DMS 273 treated with DMSO at 0.1 percent for 48 hours (cell line): ENCODE measurements at places on chromosomes 6 and 20.
A peak's percentile ranks its signal among the peaks of the same experiment; 100 is the strongest.

DNA sequence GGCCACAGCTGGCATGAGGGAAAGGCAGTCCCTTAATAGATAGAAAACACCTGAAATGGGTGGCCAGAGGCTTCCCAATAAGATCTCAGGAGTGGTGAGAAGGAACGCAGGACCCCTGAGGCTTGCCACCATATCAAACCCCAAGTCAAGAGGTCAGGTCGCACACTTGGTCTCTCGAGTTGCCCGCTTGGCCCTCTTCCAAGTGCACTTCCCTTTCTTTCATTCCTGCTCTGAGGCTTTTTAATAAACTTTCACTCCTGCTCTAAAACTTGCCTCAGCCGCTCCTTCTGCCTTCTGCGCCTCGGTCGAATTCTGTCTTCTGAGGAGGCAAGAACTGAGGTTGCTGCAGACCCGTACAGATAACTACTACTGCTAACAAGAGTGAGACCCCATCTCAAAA, 64.2 kb downstream of the SLC2A10 start:
- DNase-seq: no peak

DNA sequence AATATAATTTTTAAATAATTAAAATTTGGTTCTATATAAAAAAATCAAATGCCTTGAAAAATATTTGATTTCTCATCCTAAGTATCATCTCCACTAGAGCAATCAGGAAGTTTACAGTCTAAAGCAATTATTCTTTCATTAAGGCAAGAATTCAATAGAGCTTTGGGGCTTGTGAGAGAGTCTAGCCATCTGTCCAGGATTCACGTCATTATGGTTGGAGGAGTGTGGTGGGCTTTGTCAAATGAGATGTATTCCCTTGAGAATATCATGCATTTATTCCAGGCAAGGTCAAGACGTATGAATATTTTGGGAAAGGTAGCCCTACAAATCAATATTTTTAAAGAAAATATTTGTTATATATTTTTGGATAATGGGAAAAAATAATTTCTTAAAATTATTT, 132.4 kb downstream of the ELOVL4 start:
- peak; percentile 26 for DNase-seq

- DNase-seq: no peak
Measured at GRCh38 chr6:686497-686896, 6.4 kb downstream of the EXOC2 start.

DNA sequence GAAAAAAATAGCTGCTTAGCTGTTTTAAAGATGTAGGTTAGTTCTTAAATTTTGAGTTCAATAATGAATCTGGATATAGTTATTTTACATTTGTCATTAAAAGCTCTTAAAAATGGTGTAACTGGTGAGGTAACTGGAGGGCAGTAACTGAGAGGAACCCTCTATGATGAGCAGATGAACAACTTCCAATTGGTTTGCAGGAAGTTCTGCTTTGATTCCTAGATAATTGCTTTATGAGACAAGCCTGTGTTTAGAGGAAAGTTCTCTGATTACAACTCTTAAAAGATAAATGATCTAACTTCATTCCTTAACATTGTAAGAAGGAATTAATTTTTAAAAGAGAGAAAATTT, 8.5 kb downstream of the MYLIP start:
- no peak for DNase-seq

DNA sequence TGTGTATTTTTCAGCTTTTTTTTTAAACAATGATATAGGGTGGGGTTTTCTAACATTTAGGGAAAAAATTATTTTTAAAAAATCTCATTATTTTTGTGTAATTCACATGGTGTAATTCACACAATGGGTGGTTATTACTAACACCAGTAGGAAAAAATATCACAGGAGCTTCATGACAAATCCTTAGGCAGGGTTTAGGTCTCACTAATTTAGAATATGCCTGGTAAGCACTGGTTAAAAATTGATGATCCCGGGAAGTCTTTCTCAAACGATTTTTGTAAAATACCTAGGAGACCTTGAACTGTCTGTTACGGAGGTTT, 29.5 kb upstream of the ZNF217 start:
- no peak for DNase-seq

DNA sequence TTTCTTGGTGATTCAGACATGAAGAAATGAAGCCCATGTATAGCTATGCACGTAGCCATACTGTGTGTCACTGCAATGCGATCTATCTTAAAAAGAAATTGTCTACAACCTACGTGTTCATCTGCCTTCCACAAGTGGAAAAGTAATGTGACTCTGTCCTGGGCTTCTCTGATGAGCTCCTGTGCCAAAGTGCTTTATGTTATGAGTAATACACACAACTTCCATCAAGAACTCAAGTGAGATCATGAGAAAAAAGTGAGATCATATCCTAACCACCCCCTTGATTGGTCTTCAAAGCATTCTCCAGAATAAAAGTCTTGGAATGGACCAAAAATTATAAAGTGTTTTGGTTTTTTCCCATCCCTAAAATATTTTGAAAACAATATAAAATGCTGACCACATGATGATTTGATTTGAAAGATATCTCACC, 114.3 kb downstream of the DST start:
- no peak for DNase-seq

DNA sequence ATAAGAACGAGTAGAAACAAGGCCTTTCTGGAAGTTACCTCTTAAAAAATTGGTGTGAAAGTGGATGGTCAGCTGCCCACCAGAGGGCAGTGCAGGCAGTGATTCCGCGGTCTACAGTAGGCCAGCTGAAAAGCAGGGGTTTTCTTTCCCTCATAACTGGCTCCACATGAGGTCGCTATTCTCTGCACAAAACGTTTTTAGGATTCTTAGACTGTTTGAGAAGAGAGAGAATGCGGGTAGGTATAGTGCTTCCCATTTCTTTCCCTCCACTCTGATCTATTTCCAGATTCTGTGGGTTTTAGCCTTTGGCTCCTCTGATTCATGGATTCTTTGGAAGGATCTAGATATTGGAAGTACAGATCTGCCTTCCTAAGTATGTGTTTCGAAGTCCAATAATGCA, 14.2 kb downstream of the FIG4 start:
- DNase-seq: peak; percentile 60

DNA sequence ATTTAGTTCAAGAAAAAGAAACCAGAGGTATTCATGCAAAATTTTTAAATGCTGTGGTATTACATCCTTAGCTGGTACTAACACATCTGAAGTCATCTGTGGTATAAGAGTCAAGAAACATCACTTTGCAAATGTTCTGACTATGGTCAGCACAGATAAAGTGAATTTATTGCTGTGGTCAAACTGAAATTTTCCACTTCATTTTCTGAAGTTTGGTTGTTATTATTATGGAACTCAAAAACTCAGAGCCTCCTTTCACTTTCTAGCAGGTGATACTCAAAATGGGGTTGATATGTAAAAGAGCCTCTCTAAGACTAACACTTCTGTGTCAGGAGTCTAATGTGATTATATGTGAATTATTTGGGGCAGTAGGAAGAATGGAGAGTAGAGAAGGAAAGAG, 257.8 kb downstream of the RNGTT start:
- no peak for DNase-seq

GRCh38 chr20:10309326-10309725, 90.7 kb downstream of the SNAP25 start:
- peak; percentile 5 for DNase-seq

DNA sequence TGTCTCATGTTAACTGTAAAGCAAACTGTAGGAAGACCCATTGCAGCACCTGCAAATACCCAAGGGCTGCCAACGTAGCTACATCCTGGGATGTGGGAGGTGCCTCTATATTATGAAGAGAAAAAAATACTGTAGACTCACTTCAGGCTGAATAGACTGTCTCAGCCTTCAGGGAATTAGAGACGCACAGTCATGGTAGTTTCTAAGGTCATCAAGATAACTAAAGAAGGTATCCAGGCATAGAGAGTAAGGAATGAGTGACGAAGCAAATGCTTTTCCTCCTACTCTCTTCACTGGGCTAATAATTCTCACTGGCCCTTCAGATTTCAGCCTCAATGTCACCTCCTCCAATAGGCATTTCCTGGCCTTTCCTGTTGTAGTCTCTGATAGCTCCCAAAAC, 121.6 kb upstream of the ECI2 start:
- no peak for DNase-seq

DNA sequence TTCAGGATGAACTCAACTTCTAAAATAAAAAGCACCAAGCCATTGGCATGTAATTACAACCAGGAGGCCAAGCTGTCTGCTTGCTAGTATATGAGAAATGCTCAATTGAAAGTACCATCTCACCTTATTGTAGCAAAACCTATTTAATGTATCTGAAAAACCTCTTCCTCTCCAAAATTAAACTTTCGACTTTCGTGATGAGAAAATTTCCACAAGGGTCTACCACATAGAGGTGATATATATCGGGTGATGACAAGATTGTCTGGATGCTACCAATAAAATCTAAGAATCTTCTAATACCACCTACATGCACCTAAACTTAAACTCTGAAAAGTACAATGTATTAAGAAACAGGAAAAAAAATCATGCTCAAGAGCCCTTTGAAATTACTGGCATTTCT, 74.2 kb downstream of the ATXN1 start:
- peak; percentile 10 for DNase-seq

DNA sequence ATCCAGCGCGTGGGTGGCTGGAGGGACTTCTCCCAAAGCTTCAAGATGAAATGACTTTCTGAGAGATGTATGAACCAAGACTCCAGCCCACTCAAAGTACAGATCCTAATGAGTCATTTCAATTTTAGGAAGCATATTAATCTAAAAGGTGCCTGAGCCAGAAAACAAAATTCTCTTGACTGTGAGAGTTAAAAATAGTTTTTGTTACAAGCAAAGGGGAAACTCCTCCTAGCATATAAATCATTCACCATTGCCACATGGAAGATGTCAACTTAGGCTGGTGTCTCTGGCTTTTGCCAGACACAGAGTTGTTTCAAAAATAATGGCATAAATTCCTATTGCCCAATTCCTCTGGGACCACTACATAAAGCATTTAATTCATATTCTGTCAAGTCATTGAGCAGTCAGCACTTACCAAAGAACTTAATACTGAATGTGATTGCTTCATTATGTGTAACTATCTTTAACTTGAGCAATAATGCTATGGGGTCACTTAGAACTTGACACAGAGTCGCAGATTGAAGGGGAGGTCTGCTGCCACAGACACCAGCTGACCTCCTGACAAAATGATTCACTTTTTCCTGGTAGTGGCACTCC, 280.6 kb downstream of the SLC35F1 start:
- no peak for DNase-seq

GRCh38 chr6:143759666-143760065, 81.9 kb downstream of the PHACTR2 start:
- no peak for DNase-seq

GRCh38 chr6:87115402-87116135, 20.7 kb upstream of the CGA start:
- no peak for DNase-seq

- no peak for DNase-seq
Measured at GRCh38 chr6:70119218-70119835, 183.6 kb downstream of the COL9A1 start.

DNA sequence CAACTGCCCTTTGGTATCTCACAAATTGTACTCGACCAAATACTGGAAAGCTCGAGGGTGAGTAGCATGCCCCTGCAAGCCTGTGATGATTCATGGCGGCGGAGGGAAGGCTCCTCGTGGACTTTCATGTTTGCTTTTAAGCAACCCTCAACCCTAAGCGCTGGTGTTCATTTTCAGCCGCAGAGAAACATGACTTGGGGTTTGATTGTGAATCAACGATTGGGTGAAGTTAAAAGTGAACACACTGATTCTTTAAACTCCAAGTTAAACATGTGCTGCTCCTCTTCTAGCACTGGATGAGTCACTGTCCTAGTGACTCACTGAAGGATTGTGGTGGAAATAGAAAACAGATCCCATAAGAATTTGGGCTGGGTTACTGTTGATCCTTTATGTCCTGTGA, 8.3 kb downstream of the CD109 start:
- no peak for DNase-seq

GRCh38 chr6:169142538-169142844, 111.2 kb downstream of the THBS2 start:
- DNase-seq: no peak

- no peak for DNase-seq
Measured at GRCh38 chr20:380763-381580, 412 bp downstream of the TRIB3 start.

DNA sequence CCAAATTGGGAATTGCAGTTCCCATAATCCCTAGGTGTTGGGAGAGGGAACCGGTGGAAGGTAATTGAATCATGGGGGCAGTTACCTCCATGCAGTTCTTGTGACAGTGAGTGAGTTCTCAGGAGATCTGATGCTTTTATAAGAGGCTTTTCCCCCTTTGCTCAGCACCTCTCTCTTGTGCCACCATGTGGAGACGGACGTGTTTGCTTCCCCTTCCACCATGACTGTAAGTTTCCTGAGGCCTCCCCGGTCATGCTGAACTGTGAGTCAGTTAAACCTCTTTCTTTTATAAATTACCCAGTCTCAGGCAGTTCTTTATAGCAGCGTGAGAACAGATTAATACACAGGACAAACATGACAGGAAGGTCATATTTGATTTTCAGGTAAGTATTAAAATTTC, 25.3 kb upstream of the HECA start:
- DNase-seq: no peak

DNA sequence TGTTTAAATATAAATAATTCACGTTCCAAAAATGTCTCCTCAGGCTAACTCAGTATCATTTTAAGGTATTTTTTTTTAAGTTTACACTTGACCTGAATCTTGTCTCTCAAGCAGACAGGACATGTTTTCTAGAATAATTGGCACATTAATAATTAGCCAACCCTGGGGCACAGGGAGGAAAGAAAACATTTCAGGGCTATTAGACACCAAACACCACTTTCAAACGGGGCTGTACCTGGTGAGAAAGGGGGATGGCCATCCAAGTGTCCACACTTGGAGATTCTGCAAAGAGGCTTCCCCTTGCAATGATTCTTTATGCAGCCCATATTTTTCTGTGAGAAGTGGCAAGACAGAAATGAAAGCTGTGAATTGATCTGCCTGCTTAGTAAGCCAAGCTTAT, 560.8 kb downstream of the CD109 start:
- DNase-seq: no peak

GRCh38 chr6:26003102-26003694, 40.6 kb downstream of the TRIM38 start:
- DNase-seq: peak; percentile 6

- no peak for DNase-seq
Measured at GRCh38 chr6:132190097-132190814, 211.0 kb downstream of the MOXD1 start.

GRCh38 chr20:58538752-58539151, 23.6 kb upstream of the APCDD1L start:
- DNase-seq: no peak

GRCh38 chr6:22642254-22642653, 72.9 kb downstream of the HDGFL1 start:
- DNase-seq: no peak

DNA sequence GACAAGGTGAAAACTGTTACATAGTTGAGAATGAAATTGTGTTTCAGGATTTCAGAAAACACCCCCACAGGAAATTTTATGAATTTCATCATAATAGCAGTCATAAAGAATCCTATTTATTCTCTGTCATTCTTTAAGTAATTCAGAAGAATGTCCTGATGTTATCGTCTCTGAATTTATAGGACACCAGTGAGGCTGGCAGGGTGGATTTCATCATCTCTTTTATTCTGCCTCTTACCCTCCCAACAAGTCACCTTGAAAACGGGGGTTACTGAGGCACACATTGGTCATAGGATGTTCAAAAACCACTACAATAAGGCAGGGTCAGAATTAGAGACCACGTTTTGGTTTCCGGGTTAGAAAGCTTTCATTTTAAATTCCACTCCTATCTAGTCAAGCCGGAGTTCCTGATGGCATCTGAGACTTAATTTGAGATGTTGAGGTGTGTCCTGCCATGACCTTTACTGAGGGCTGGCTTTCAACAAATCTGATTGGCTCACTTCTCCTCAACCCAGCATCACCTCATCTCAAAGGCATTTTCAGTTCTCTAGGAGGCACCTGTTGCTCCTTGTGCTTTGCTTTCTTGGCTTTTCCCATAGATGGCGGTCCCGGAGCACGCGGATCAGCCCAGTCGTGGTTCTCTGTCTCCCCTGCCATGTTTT, 230.6 kb upstream of the SUPT3H start:
- DNase-seq: peak; percentile 26
